ENCODE measurements at places on chromosomes 12 and 14. TPM values are rescaled to one million over a fixed set of nuclear protein-coding genes. Genes with fewer than 3 reads are reported as not detected.

DNA sequence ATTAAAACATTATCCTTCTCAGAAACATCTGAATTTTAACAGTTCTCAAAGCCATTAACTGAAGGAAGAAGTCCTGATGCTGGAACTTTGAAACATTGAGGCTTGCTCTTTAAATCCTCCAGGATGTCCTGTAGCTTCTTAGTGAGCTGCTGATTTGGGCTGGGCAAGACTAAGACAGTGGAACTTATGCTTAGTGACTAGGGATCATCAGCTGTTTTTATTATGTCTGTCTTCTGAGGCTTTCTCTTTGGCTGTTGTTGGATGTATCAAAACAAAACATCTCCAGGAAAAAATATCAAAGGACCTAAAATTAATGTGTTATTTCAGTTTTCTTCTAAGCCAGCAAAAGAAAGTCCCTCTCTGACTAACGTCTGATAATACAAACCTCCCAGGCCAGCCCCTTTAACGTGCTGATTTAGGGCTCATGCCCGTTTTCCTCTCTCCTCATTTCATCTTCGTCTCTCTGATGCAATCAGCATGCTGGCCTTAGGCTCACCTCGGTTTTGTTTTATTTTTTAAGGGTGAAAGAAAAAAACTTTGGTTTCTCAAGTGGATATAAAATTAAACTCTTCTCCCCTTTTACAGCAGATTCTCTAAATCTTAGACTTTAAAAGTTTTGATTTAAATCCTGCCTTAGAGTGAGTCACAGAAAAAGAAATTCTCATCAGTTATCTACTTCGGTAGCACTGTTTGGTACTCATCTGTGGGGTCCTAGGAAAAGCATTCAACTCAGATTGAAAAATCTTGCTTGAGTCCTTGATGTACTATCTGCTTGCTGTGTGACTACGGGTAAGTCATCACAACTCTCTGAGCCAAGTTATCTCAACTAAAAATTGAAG is 106.2 kb upstream of the CCDC91 start:
- DNase-seq = no peak
- H3K27me3 ChIP-seq = peaks cover 16% of the 10 kb centered on the region
- no peak overlapping the region for H3K4me3 ChIP-seq
- H3K36me3 ChIP-seq = no peaks in the 10 kb centered on the region
- H3K4me1 ChIP-seq = peaks cover 11% of the 10 kb centered on the region
- H3K27ac ChIP-seq = no peak overlapping the region

- no peaks in the 10 kb centered on the region for H3K4me1 ChIP-seq
- H3K27me3 ChIP-seq = peaks cover 1% of the 10 kb centered on the region
- no peaks in the 10 kb centered on the region for H3K36me3 ChIP-seq
- no peak overlapping the region for H3K4me3 ChIP-seq
- H3K27ac ChIP-seq = no peak overlapping the region
Measured at GRCh38 chr12:67853204-67853603, 136.0 kb upstream of the IFNG-AS1 start.

- DNase-seq = no peak
- no peak overlapping the region for H3K27ac ChIP-seq
- H3K27me3 ChIP-seq = peaks cover 4% of the 10 kb centered on the region
- H3K4me1 ChIP-seq = no peaks in the 10 kb centered on the region
Measured at GRCh38 chr14:51360592-51360991, 120.5 kb downstream of the TMX1 start.

DNA sequence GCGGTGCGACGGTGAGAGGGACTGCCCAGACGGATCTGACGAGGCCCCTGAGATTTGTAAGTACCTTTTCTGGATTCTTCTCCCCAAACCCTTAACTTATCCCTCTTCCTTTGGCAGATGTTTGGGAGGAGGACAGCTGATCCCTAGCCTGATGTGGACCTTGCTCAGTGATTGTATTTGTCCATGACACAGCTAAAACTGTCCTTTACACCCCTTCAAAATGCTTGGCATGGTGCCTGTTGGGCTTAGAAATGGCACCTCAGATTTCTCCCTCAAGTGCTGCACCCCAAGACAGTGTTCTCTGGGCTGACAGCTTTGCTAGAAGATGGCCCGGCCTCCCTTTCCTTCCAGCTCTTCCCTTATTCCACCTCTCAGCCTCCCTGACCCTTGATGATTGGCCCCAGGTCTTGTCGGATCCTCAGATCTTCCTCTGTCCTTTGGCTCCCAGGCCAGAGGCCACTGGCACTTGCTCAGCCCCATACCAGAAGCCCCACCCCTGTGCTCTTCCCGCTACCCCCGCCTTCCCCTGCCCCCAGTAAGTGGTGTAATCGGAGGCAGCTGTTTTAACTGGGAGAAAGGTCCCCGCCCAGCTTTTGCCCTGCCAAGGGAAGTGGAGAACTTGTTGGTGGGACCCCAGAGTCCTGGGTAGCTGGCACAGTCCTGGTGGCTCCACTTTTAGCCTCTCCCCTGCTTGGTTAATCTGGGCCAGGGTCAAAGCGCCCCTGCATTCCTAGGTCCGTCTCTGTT is 8.7 kb downstream of the LRP1-AS start:
- no peak overlapping the region for H3K4me3 ChIP-seq
- H3K27me3 ChIP-seq = no peaks in the 10 kb centered on the region
- no peak overlapping the region for H3K27ac ChIP-seq
- no peaks in the 10 kb centered on the region for H3K4me1 ChIP-seq

- no peak for DNase-seq
- peaks cover 32% of the 10 kb centered on the region for H3K36me3 ChIP-seq
- H3K27me3 ChIP-seq = no peaks in the 10 kb centered on the region
- peaks cover 2% of the 10 kb centered on the region for H3K4me1 ChIP-seq
- no peak overlapping the region for H3K27ac ChIP-seq
Measured at GRCh38 chr14:64040044-64040443, 187.2 kb downstream of the SYNE2 start.

DNA sequence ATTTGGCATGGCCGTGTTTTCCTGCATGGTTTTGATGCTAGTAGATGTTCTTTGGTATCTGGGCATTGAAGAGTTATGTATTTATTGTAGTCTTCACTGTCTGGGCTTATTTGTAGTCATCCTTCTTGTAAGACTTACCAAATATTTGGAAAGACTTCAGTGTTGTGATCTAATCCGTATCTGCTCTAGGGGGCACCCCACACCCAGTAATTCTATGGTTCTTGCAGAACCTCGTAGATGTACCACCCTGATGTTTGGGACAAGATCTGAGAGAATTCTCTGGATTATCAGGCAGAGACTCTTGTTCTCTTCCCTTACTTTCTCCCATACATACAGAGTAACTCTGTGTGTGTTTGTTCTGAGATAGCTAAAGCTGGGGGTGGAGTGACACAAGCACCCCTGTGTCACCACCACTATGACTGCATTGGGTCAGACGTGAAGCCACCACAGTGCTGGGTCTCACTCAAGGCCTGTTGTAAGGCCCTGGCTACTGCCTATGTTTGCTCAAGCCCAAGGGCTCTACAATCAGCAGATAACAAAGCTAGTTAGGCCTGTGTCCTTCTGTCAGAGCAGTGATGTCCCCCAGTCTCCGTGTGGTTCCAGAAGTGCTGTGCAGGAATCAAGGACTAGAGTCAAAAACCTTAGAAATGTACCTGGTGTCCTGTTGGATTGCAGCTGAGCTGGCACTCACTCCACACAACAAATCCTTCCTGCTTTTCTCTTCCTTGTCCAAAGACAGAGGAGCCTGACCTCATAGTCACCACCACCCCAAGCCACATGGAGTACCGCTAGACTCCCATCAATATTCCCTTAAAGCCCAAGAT is 9.6 kb downstream of the RDH16 start:
- H3K36me3 ChIP-seq = no peaks in the 10 kb centered on the region
- H3K4me1 ChIP-seq = no peaks in the 10 kb centered on the region
- H3K27ac ChIP-seq = no peak overlapping the region
- no peak overlapping the region for H3K4me3 ChIP-seq

DNA sequence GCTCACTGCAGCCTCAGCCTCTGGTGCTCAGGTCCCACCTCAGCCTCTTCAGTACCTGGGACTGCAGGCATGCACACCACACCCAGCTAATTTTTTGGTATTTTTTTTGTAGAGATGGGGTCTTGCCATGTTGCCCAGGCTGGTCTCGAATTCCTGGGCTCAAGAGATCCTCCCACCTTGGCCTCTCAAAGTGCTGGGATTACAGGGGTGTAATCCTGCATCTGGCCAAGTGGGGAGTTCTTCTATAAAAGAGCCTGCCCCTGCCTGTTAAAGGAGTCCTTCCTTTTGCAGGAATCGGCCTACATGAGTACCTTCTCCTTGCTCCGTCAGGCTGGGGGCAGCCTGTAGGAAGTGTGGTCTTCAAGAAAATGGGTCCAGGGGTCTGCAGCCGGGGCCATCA is 54.1 kb upstream of the RASSF3 start:
- H3K4me1 ChIP-seq = peaks cover under 1% of the 10 kb centered on the region
- no peaks in the 10 kb centered on the region for H3K27me3 ChIP-seq
- DNase-seq = no peak
- no peak overlapping the region for H3K27ac ChIP-seq
- no peak overlapping the region for H3K4me3 ChIP-seq
- H3K36me3 ChIP-seq = no peaks in the 10 kb centered on the region

DNA sequence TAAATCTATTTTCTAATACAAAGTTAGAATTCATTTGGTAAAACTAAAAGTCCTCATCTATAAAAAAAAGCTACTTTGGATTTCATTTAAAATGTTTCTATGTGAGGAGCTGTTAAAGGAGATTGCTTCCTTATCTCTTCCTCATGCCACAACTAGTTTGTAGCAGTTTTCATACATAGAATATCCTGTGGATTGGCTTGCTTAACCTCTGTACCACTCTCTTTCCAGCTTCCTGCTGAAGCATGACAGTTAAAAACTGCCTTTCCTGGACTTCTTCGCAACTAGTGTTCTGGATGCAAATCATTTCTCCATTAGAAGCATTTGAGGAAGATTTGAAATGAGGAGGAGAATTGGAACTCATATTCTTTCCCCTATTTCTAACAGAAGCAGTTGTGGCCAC is 49.6 kb downstream of the ST8SIA1 start:
- no peak for DNase-seq
- H3K27ac ChIP-seq = no peak overlapping the region
- H3K4me1 ChIP-seq = peaks cover 44% of the 10 kb centered on the region

The FSCB gene
- total RNA-seq = not detected

DNA sequence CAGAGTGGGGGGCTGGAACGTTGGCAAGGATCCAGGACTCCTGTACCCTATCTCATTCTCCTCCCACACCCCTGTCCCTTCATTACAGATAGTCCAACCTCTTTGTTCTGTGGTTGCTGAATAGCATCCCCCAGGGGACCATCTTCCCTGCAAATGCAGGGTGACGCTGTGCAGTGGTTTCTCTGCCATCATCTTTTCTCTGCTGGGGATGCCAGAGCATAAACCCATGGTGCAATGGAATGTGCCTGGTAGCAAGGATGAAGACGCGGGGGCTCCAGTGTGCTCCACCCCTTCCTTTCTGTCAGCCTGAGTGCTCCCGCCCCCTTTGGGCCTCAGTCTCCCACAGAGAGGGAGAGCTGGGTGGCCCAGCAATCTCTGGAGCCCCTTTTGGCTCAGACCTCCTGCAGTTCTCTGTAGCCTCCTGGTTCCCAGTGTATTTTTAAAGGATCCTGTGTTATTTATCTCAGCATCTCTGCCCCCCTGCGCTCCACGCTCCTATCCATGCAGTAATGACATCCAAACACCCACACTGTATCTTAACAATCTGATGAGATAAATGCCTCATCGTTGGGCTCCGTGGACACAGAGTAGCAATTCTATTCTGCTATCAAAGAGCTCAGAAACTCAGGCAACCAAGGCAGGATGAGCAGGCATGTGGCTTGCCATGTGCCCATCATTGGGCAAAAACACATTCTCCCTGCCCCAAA is 212.8 kb downstream of the CACNA1C start:
- no peaks in the 10 kb centered on the region for H3K27me3 ChIP-seq
- DNase-seq = no peak
- H3K36me3 ChIP-seq = no peaks in the 10 kb centered on the region
- H3K27ac ChIP-seq = no peak overlapping the region
- H3K4me1 ChIP-seq = no peaks in the 10 kb centered on the region
- no peak overlapping the region for H3K4me3 ChIP-seq

DNA sequence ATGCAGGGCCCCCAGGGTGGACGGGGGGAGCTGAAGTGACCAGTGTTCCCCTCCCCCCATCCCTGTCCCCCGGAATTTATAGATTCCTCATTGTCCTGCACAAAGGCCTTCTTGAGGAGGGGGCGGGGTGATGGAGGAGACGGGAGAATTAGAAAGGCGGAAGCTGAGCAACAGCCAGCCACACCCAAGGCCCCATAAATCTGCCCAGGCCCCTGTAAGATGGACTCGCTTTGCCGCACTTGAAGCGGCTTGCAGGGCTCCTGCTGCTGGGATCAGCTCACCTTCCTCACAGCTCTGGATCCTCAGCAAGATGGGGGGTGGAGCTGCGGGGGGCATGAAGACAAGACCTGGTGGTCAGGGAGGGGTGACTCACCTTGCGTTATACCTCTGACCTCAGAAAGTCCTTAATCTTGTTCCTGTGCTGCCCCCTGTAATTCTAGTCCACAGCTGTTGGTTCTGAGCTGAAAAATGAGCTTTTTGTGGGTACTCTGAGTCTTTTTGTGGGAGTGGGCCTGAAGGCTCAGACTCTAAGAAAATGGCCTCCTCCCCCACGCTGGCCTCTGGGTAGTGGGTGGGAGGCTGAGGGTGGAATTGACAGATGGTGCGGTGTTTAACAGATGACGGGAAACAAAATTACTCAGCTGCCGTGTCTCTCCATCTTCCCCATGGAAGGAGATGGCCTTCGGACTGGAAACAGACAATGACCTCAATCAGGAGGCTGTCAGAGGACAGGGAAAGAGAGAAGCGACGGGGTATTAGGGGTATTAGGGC is 15.8 kb upstream of the ANKRD33 start:
- no peaks in the 10 kb centered on the region for H3K36me3 ChIP-seq
- DNase-seq = no peak
- no peak overlapping the region for H3K4me3 ChIP-seq
- peaks cover 5% of the 10 kb centered on the region for H3K4me1 ChIP-seq
- H3K27ac ChIP-seq = no peak overlapping the region

DNA sequence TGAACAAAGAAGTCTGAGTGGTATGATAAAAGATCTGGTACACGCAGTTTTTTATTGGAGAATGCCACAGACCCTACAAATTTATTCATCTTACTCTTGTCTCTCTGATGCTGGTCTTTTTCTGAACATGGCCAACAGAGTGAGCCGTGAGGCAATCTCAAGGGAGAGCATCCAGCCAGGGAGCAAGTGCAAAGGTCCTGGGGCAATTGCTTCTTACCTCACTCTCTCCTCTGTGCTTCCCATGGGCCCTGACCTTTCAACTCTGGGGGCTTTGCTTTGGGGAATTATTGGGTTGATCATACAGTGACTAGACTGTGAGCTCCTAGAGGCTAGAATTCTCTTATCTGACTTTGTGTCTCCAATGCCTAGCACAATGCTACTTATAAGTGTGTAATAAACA is 171.7 kb downstream of the MYRFL start:
- no peak for DNase-seq
- H3K36me3 ChIP-seq = no peaks in the 10 kb centered on the region
- H3K4me3 ChIP-seq = no peak overlapping the region
- H3K27ac ChIP-seq = no peak overlapping the region
- no peaks in the 10 kb centered on the region for H3K4me1 ChIP-seq
- H3K27me3 ChIP-seq = no peaks in the 10 kb centered on the region

The LRIG3 gene
- not detected for total RNA-seq

The POU6F1 gene
- 12.4 TPM for total RNA-seq

- peak; percentile 98 for DNase-seq
- H3K4me1 ChIP-seq = peaks cover 19% of the 10 kb centered on the region
- no peaks in the 10 kb centered on the region for H3K27me3 ChIP-seq
- peak within 1 kb of the TSS; percentile 92 for H3K4me3 ChIP-seq
- H3K27ac ChIP-seq = peak within 1 kb of the TSS; percentile 80
- peaks cover 10% of the 10 kb centered on the region for H3K36me3 ChIP-seq
Measured at GRCh38 chr14:76812422-76813383, at the start of gene ANGEL1. Gene ANGEL1 (minus strand): TSS chr14:76812882. CDS start chr14:76812827, 55 bp downstream.

- DNase-seq = no peak
- no peak overlapping the region for H3K27ac ChIP-seq
- H3K4me3 ChIP-seq = no peak overlapping the region
- H3K4me1 ChIP-seq = no peaks in the 10 kb centered on the region
- peaks cover 18% of the 10 kb centered on the region for H3K27me3 ChIP-seq
- no peaks in the 10 kb centered on the region for H3K36me3 ChIP-seq
Measured at GRCh38 chr12:112854344-112854743, 52.4 kb upstream of the OAS1 start.
